Epithelial cell of proximal tubule (primary cell): ENCODE measurements at places on chromosomes 16 and 17. TPM values are rescaled to one million over a fixed set of nuclear protein-coding genes. Genes with fewer than 3 reads are reported as not detected.

- no peak for DNase-seq
These were observed 46.1 kb downstream of the ANKRD11 start for GRCh38 chr16:89444151-89444723.

- DNase-seq = no peak
These were observed 21.5 kb upstream of the PECAM1 start for GRCh38 chr17:64411999-64412771.

KANSL1 gene
- total RNA-seq = 21.1 and 33.2 TPM in 2 replicates

PRR29 gene
- 0.14 and 0.17 TPM in 2 replicates for total RNA-seq

- no peak for DNase-seq
These were observed 48.7 kb downstream of the SF3B3 start for GRCh38 chr16:70572050-70572925.

DNA sequence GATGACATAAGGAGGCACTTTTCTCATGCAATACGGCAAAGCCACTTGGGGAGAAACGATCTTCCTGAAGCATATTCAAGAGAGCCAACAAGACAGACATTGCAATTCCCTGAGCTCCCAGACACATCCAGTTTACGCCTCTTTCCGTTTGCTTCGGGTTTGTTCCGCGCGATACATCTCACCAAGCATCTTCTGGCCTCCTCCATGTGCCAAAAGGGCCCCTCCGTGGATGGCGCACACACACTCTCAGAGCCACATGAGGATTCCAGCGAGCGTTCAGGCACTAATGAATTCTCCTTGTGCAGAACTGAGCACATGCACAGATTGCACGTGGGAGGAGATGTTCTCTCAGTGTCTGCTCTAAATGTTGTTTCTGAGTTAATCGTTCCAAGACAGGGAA lies 146.7 kb upstream of the SHISA6 start:
- no peak for DNase-seq

DNA sequence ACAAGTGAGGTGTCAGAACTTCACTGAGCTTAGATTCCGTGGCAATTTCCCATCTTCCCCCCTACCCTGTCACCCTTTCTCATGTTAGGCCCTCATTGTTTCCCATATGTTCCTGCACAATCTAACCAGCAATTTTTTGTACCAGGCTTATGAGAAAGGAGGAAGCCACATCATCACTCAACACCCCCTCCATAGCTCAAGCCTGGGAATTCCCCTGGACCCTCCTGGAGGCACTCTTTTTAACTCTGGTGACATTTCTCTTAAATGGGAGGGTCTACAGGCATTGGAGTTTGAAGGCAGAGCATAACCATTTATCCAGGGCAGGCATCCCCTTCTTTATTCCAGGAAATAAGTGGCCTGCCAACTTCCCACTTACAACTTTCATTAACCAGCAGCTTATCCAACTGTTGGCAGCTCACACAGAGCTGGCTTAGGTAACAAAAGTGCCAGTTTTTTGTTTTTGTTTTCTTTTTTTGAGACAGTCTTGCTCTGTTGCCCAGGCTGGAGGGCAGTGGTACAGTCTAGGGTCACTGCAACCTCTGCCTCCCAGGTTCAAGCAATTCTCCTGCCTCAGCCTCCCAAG lies 10.4 kb upstream of the GLG1 start:
- DNase-seq = no peak
